ENCODE measurements at places on chromosomes 5 and 9. TPM values are rescaled to one million over a fixed set of nuclear protein-coding genes. Genes with fewer than 3 reads are reported as not detected.

- DNase-seq, result no peak
Observed at GRCh38 chr5:103402851-103403250, 144.3 kb downstream of the MACIR start.

GRCh38 chr5:53590759-53591158, 30.3 kb downstream of the NDUFS4 start:
- DNase-seq, result no peak

DNA sequence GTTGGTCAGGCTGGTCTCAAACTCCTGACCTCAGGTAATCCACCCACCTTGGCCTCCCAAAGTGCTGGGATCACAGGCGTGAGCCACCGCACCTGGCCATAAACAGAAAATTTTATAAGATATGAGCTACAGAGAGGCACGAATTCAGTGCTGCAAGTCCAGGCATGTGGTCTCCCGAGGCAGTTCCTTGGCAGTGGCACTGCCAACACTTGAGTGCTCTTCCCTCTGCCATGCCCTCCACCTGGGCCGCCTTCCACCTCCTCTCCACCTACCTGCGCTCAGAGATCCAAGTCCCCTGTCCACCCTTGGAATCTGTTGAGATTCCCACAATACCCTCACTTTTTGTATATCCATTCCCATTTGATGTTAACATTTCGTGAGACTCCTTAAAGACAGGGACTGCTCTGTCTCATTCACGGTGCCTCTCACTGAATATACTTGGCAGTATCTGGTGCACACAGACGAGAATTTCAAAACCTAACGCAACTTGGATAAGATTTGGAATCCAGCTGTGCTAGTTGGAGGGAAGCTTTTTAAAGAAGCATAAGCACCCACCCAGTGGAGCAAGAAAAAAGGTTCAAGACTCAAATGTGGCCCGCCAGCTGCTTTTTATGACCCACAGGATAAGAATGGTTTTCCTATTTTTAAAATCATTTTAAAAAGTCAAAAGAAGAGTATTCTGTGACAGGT, 68.3 kb downstream of the DCP2 start:
- no peak for DNase-seq

- no peak for DNase-seq
Observed at GRCh38 chr5:172334196-172334595, 50.6 kb upstream of the UBTD2 start.

DNA sequence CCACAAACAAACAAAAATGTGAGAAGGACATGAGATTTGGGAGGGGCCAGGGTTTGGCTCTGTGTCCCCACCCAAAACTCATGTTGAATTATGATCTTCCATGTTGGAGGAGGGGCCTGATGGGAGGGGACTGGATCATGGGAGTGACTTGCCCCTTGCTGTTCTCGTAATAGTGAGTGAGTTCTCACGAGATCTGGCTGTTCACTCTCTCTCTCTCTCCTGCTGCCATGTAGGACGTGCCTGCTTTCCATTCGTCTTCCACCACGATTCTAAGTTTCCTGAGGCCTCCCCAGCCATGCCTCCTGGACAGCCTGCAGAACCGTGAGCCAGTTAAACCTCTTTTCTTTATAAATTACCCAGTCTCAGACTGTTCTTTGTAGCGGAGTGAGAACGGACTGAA, 118.7 kb downstream of the RXRA start:
- no peak for DNase-seq

DNA sequence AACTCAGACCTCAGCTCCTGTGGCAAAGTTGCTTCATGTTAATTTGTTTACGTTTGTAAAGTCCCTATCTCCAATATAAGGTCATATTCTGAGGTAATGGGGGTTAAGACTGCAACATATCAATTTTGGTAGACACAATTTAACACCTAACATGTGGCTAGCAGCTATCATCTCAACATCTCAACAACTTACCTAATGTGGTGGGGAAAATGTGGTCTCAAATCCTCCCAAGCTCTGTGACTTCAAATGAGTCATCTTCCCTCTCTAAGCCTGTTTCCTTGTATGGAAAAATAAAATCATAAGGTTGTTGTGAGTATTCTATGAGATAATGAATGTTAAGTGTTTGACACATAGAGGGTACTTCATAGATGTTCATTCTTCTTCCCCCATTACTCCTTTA, 443.3 kb downstream of the CDK5RAP2 start:
- DNase-seq, result no peak

DNA sequence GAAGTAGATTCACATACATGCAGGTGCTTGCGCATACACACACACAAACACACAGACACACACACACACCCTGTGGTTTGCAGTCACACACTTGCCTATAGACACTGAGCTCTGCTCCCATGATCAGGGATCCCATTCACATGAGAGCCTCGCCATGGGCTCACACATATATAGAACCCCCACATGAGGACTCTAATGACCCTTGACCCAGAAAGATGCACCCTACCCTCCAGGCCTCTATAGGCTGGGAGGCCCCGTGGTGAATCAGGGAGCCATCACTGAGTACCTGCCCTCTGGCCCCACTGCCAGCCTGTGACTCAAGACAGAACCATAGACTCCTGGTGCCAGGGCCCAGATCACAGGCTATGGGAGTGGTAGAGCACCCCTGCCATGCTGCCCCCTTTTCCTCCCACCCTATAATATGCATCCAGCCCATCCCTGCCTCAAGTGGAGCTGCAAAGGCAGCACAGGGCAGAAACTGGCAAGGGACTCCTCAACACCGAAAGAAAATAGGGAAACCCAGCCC, 3.3 kb upstream of the AQP3 start:
- DNase-seq, result no peak

DNA sequence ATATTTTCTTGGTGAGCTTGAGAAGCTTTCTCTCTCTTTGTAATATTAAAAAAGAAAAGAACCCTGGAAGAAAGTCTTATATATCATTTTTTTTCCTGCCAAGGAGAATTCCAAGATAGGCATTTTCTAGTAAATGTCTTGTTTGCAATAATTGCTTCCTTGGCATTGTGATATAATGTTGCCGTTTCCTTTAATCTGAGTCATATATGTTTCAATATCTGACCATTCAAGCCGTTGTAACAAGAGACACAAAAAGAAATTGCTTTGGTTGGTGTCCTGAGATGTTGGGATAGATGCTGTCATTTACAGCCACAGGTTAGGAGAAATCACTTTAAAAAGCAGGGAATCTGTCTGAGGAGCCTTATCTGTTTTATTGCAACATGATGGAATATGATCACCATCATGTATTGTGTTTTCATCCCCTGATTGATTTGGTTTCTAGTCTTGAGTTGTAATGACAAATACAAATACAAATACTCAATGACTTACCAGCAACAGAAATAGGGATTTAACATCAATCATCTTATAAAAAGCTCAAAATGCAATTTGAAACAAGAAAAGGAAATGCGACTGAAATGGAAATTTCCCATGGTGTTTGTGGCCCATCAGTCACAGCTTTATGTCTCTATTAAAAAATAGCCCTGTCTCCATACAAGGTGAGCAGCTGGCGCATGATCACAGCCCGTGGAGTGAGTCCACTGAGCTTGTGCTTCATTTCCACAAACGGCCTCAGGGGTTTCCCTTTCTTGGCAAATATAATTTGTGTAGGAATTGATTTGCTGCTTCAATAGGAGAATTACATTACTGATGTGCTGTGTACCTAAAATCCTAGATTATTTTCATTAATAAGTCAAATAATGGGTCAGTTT, 250.1 kb upstream of the TRPC7 start:
- no peak for DNase-seq

DNA sequence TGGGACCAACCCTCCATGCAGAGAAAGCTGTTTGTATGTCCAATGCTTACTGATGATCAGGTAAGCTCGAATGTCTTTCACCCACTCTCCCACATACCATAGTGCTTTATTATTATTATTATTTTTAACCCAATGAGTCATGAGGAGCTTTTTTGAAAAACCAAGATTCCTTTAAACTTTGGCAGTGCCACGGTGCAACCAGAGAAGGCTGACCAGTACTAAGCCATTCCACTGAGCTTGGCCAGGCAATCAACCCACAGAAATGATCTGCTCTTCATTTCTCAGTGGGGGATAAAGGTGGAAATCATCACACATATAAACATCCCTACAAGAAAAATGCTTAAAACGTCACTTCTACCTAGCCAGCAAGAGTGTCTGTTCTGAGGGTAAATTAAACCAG, 35.5 kb downstream of the JAKMIP2 start:
- no peak for DNase-seq

- DNase-seq, result no peak
Observed at GRCh38 chr5:97388794-97389193, 205.7 kb upstream of the RIOK2 start.

Gene ASS1
- total RNA-seq, result 11.1 TPM

Gene SLC25A48
- total RNA-seq, result not detected

Gene BRIX1
- total RNA-seq, result 42.2 TPM

Gene IL4
- total RNA-seq, result 2.5 TPM

Gene ROR2
- total RNA-seq, result 3.0 TPM

Gene FGD3
- total RNA-seq, result 91.2 TPM

Gene RANBP3L
- total RNA-seq, result not detected
